ENCODE measurements at places on chromosomes 5 and 9.
A peak's percentile ranks its signal among the peaks of the same experiment; 100 is the strongest.

DNA sequence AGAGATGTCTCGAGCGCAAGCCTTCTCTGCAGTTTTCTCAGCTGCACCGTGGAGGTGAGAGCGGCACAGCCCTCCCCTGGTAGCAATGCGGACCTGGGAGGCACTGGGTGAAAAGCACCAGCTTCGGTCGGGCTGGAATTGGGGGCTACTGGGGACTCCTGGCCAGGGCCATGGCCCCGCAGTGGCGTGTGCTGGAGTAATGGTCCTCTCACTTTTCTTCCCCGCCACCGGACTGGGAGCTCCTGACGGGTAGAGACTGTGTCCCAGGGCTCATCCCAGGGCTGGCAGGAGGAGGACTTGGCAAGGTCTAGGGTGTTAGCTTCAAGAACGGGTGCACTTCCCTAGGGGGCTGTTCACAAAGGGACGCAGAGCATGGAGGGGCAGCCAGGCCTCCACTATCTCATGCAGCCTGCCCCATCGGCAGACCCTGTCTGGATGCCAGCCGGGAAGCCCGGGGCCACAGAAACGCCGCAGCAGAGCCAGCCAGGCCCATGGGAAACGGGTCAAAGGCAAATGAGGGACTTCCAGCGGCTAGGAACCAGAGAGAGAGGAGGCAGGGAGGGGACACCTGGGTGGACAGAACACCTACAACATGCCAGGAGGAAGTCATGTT lies 92.6 kb upstream of the MVB12B start:
- no peak for DNase-seq

GRCh38 chr9:36328798-36329411 lies 70.7 kb upstream of the GNE start:
- peak; percentile 45 for DNase-seq

GRCh38 chr5:42108468-42108867 lies 183.4 kb downstream of the FBXO4 start:
- no peak for DNase-seq

DNA sequence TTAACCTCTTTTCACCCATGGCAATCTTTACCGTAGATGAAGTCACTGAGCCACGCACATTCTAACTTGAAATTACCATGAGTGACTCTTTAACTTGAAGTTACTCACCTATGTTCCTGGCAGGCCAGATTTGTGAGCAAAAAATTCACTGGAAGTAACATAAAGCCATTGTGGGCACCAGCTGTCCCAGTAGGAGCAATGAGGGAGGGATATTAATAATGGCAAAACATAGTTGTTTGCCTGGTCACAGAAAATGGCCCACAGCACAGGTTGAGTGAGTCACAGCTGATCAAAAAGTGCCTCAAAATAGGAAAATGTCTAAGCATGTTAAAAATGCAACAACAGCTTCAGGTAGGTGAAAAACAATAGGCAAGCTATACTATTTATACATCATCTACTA lies 146.6 kb downstream of the EFNA5 start:
- no peak for DNase-seq

DNA sequence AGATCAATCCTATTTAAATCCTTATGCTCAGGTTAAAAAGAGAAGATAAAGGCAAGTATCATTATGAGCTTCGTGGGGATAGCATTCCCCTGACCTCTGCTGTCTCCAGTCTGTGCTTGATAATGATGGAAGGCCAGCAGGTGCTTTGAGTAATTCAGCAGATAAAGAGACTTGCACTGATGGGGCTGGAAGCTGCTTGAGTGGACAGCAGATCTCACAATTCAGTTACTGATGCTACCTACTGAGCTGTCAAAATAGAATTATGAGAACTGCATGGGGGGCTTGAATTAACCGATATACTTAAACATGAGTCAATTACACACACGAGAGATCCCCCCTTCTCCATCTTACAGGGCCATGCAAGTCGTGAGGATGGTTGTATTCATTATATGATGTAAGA lies 107.7 kb upstream of the GPR151 start:
- DNase-seq = no peak

DNA sequence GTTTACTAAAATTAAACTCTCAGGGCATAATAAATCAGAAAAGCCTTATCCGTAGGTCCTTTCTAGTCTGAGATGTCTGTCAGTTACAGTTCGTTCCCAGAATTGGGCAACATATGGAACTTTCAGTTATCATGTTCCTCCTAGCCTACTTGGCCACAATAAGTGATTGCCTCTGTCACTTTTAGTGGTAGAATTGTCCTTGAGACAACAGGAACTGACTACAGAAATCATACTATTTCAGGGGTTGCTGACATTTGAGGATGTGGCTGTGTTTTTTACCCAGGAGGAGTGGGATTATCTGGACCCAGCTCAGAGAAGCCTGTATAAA lies 956 bp downstream of the ZNF189 start:
- no peak for DNase-seq

DNA sequence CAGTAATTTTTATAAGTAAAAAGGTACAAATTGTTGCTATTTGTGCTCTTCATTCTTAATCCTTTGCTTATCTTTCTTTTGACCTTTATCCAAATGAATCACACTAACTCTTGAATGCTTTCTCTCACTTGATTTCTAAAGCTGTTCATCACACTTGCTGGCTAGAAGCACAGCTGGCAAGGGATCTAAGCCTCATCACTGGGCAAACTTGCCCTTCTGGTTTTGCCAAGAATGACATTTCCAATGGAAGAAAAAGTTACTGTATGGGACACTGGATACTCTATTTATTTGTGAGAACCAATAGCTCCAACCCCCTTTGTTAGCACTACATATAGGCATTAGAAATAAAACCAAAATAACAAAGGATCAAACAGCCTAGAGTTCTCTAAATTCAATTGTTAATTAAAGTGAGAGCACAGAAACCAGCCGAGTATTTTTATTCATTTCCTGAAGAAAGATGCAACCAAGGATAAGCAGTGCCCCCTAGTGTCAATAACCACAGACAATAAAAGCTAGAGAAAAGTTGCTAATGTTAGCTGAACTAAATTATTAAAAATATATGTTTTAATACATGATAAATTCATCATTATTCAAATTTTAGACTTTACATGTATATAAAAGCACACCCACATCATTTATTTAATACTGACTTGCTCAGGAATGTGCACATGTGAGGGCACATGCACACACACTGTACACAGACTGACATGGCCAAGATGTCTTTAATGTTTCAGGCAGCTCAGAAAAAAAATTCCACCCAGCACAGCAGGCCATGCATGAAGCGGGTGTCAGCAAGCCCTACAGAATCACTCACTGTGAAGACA lies 59.8 kb upstream of the POU5F2 start:
- peak; percentile 36 for DNase-seq

GRCh38 chr5:4233671-4234070 lies 638.0 kb downstream of the IRX1 start:
- no peak for DNase-seq

DNA sequence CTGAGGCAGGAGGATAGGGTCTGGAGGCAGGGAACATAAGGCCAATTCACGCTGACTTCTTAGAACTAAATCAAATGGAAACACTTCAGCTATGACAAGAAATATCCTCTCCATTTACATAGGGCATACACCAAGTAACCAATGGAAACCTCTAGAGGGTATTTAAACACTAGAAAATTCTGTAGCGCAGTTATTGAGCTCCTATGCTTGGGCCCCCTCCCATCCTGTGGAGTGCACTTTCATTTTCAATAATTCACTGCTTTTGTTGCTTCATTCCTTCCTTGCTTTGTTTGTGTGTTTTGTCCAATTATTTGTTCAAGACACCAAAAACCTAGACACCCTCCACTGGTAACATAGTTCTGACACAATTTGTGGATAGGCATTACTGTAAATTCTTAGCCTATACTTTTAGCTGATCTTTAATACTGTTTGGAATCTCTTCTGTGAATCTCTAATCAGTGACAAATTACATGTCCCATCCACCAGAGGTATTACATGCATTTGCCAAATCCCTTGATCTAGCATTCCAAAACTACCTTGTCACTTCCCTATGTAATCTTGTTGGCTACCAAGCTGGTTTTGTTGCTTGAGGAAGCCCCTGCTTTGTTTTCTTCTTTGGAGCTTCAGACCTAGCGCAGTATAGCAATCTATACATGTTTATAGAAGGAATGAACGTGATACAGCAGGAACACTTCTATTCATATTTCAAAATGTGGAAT lies 61.6 kb downstream of the ST8SIA4 start:
- no peak for DNase-seq

DNA sequence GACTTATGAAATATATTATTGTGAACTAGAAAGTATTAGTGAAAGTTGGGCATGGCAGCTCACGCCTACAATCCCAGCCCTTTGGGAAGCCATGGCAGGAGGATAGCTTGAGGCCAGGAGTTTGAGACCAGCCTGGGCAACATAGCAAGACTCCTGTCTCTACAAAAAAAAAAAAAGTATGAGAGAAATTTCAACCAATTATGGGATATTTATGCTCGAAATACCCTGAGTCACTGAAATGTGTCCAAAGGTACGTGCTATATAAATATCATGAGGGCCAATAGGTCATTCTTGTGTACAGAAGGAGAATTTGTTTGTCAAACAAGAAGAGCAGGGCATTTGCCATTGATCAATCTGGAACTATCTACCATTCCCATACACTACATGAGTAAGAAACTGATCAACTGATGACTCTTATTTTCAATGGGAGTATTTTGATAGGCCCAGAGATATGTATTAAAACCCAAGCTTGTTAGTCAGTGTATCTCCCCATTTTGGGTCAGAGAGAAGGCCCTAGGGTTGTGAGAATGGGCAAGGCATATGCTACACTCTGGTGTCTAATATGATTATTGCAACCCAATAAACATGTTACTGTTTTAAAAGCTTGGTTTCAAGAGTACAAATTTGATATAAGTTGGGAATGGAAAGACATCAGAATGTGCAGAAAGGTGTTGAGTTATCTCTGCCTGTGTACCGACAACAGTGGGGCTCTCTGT lies 21.7 kb upstream of the HOMER1 start:
- DNase-seq = no peak

DNA sequence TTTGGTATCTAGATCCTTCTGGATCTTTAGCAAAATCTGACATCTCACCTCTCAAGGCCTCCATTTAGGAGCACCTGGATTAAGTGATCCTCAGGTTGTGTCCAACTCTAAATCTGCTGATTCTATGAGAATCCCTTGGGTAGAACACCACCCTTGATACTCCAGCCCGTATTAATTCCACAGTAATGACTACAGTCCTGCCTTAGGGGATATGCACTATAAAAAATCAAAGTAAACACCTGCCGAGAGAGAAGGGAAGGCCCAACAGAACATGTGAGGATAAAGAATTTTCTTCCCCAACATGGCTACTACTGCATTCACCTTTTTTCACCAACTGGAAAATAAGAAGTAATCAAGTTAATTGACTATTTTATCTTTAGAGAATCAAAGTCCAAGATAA lies 27.6 kb downstream of the DAP start:
- no peak for DNase-seq

- no peak for DNase-seq
These were observed 13.9 kb upstream of the BTNL3 start for GRCh38 chr5:180974612-180975315.

- DNase-seq = no peak
These were observed 467.3 kb upstream of the PIK3R1 start for GRCh38 chr5:67748165-67748690.

- DNase-seq = no peak
These were observed 13.7 kb downstream of the POLK start for GRCh38 chr5:75525344-75525743.

GRCh38 chr9:34999576-34999975 lies 10.0 kb downstream of the DNAJB5 start:
- no peak for DNase-seq

DNA sequence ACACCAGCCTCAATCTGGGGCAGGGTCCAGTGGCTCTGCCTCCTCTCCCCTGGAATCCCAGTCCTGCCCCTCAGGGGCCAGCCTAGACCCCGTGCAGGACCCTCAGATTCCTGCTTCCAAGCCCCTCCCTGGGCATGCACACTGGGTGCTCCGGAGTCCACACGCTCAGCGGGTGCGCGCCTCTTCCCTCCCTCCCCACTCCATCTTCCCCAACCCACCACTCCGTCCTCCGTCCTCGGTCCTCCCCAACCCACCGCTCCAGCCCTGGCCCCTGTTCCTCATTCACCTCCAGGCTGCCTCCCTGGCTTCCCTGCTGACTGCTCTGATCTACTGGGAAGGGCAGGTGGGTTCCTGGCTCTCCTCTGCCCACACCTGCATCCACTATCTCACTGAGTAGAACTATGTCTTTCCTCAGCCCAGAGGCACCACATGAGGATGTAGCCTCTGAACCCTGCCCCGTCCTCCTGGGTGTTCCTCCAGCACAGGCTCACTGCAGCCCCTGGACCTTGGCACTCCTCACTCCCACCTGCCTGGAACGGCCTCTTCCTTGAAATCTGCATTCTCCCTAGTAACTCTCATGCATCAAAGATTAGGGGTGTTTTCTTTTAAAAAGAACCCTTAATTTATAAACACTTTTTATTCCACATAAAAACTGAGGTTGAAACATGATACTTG lies 92.8 kb downstream of the CAMSAP1 start:
- no peak for DNase-seq

DNA sequence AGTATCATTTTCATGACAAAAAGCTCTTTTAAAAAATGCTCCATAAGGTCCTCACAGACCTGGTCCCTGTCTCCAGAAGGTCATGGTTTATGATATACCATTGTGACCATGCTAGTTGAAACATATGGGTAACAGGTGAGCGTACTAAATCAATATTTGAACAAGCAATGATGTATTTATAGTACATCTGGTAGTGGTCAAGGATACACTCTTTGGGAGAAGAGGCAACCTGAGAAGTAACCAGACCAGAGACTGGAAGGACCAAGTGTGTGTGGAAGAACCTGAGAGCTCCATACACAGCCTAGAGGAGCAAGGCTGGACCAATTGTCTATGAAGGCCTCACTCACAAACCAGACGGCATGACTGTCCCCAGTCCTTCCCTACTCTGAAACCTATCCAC lies 55.1 kb downstream of the LHFPL2 start:
- no peak for DNase-seq

- no peak for DNase-seq
These were observed 49.6 kb downstream of the ANKRD55 start for GRCh38 chr5:56183506-56183905.

DNA sequence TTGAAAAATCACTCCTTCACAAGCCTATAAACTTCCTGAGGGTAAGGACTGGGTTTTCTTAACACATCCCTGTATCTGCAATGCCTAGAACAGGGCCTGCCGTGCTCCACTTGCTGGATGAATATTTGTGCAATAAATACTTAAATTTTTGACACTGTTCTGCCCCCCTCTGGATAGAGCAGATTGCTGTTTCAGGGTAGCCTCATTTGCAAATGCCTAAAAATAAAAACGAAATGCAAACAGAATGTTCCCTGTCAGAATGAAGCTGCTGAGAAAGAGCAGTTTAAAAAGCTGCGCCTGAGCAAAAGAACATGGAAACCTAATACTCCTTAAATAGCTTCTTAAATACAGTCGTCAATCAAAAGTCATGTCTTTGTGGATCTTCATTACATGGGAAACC lies 385.3 kb downstream of the PRELID2 start:
- DNase-seq = no peak

GRCh38 chr5:130289132-130290088 lies 385.1 kb downstream of the CHSY3 start:
- no peak for DNase-seq

GRCh38 chr5:54646356-54647101 lies 129.0 kb downstream of the SNX18 start:
- DNase-seq = peak; percentile 8
